SJSA1 (cell line): ENCODE measurements at places on chromosomes 7 and 10. TPM values are rescaled to one million over a fixed set of nuclear protein-coding genes. Genes with fewer than 3 reads are reported as not detected.

NPTX2 gene
- total RNA-seq = 138 and 160 TPM in 2 replicates

DNA sequence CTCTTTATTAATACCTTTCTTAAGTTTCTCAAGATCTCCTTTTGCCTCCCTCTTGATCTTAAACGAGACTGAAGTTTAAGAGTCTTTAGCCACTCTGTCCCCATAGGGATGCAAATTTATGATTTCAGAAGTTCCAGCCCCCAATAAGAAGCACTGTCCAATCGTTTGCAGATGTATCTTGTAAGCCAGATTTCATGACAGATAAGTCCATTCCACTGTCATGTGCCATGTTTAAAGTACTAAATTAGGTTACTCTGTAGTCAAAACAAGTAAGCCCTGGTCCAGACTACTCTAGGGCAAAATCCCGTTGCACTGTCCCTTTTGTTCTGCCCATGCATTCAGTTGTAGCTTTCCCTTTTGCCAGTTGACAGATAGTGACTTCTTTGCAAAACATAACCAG, 157.2 kb upstream of the KAT6B start:
- no peak for DNase-seq

GRCh38 chr10:104622598-104623209, 18.4 kb upstream of the SORCS3 start:
- DNase-seq = no peak

HOXA2 gene
- 0.47 and 2.3 TPM in 2 replicates for total RNA-seq

NKX2-3 gene
- 1.4 TPM in 1 of 2 replicates, not detected in the other for total RNA-seq
